ENCODE measurements at places on chromosomes 1 and 21.

DNA sequence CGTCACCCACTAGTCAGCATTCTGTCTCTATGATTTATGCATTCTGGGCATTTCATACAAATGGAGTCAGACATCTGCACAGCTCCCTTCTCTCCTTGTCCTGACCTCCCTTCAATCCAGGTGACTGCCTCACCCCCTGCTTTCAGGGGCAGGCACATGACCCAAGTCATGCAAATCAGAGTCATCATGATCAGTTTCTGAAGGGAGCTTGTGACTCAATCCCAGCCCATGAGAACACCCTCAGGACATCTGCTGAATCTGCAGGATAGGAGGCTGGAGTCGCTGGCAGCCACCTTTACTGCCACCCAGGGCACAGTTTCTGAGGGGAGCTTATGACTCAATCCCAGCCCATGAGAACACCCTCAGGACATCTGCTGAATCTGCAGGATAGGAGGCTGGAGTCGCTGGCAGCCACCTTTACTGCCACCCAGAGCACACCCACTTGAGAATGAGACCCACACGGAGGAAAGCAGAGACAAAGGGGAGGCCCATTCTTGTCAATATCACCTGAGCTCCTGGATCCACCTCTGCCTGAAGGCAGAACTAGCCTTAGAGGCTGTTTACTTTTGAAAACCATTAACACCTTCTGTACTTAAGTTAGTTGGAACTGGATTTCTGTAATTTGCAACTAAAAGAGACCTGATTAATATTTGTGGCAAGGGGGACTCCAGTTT, 62.3 kb upstream of the SLC25A33 start:
- no peak for DNase-seq

DNA sequence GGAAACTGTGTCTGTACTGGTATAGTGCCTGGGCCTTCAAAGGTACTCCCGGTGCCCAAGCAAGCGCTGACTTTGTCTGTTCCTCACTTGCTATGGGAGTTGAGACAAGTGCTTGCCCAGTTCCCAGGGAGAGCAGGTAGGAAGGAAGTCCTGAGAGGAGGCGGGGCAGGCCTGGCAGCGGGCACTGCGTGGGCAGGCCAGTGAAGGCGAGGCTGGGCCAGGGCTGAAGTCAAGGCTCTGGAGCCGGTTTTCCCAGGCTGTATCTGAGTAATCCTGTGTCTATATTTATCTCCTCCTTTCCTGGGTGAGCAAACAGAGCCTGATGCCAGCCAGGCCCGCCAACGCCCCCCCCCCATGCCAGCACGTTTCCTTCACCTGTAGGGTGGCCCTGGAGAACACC, 15.9 kb upstream of the EDN2 start:
- DNase-seq, result no peak

DNA sequence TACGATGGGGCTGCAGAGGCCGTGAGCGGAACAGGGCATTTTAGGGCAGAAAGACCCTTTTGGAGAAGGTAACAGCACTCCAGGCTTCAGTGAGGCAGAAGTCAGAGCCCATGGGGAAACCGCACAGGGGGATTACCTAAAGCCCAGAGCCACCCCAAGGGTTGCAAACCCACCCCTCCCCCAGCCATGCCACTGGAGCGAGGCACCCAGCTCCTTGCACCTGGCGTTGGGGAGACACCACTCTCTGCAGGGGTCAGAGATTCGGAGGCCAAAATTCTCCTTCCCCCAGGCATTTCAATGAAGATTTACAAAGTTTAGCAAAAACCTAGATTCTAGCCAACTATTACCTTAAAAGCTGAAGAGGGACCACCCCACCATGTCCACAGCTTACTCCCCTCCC, 38.4 kb upstream of the CCDC27 start:
- no peak for DNase-seq

DNA sequence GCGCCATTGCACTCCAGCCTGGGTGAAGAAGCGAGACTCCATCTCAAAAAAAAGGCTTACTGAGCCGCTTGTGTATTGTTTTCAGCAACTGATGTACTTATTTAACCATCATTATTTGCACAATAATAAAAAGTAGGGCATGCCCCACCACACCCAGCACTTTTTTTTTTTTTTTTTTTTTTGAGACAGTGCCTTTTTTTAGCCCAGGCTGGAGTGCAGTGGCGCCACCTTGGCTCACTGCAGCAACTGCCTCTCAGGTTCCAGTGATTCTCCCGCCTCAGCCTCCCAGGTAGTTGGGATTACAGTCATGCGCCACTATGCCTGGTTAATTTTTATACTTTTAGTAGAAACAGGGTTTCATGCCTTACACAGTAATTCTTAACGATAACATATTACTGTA, 12.2 kb upstream of the TRNAU1AP start:
- DNase-seq, result no peak

- no peak for DNase-seq
These were observed 16.5 kb downstream of the TBX19 start for GRCh38 chr1:168297019-168297730.

DNA sequence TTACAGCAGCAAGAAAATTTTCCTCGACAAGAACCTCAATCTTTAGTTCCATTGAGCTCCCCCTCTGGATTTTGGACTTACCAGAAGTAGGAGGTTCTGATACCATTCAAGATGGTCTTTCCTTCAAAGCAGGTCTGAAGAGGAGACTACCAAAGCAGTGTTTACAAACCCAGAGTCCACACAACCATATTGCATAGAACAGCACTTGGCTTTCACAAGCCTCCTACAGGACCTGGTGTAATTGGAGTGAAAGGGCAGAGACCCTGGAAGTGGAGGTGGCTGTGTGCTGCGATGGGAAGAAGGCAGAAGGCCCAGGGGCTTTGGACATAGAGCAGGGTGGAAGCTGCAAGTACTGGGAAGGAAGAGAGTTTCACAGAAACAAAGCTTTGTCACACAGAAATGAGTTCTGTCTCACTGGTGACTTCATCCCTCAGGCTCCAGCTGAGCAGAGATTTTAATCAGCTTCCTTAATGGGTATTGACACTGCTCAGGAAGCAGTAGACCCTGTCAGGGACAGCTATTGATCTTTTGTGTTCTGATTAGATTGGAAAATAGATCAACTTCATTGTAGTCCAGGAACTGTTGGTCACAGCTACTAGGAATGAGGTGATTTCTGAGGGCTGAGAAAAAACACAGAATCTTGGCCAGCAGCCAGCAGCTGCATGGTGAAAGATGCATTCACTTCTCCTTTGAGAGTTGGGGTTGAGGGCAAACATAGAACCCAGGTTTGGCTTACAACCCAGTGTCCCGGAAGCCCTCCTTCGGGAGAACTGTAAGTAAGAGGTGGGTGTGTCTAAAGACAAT, 124.0 kb downstream of the SYT2 start:
- DNase-seq, result no peak

- no peak for DNase-seq
These were observed 27.7 kb upstream of the DMBX1 start for GRCh38 chr1:46461809-46462448.

DNA sequence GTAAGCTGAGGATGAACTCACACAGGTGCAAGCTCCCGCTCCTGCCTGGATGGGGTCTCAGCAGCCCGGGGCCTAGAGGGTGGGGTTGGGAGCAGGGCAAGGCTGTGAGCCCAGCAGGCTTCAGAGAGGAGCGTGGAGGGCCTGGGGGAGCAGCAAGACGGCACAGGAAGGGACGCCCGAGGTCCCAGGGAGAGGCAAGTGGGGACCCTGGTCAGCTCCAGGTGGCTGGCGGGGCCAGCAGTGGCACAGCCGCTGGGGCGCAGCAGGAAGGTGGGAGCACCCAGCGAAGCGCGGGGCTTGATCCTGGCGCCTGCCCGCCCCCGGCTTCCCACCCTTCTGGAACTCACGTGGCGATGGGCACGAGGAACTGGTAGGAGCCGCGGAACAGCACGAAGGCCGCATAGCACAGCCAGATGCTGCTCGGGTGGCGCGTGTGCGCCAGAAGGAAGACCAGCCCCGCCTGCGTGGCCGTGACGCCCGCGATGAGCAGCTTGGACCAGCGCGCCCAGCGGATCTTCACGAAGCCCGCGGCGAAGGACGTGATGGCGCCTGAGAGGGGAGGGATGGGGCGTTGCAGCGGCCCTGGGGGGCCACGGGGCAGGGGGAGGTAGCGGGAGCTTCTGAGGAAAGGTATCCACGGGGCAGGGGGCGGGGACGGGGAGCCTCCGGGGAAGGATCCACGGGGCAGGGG, 11.7 kb downstream of the SLC19A1 start:
- no peak for DNase-seq

- DNase-seq, result no peak
These were observed 99.5 kb downstream of the UBE2U start for GRCh38 chr1:64302971-64303370.

DNA sequence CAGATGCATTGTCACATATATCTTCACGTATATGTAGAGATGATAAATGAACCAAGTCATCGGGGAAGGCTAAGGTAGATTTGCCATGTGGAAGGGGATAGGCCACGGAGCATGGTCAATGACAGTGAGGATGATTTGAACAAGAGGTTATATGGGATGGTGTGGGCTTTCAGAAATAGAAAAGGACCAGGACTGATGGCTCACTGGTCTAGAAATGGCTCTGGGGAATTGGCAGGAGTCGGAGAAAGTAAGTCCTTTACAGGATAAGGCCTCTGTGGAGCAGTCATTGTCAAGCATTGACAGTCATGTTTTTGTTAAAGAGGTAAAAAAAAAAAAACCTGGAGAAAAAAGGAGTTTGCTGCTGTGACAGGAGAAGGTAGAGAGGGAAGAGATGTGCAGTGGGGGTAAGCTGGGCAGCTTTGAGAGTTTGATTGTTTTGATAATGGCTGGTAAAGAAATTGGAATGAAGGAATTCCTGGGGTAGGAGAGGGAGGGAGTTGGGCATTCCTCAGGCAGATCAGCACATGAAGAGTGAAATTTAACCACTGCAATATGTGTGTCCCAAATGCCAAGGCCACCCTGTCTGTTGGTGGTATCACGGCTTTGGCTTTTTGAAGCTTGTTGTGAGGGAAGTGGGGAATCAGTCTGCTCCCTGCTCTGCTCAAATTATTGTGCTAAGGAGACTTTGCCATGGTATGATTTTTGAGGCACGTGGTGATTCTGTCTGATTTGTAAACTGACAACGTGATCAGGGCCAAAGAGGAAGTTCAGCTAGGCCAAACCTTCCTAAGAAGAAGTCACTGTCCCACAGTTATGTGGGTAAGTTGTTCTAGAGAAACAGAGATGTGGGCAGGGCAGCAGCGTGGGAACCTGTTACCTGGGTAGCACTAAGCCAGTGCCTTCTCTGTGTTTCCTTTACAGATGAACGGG, 26.0 kb downstream of the MACF1 start:
- no peak for DNase-seq

- no peak for DNase-seq
These were observed 27.7 kb downstream of the C1QB start for GRCh38 chr1:22680726-22681125.
